ENCODE measurements at places on chromosomes 16 and 17. TPM values are rescaled to one million over a fixed set of nuclear protein-coding genes. Genes with fewer than 3 reads are reported as not detected.

The LPCAT2 gene
- total RNA-seq, result 19.7 TPM

The ACE gene
- total RNA-seq, result 1.9 TPM

- H3K4me1 ChIP-seq, result peaks cover 17% of the 10 kb centered on the region
- H3K27ac ChIP-seq, result no peak overlapping the region
- no peaks in the 10 kb centered on the region for H3K36me3 ChIP-seq
- H3K27me3 ChIP-seq, result no peaks in the 10 kb centered on the region
- DNase-seq, result no peak
Observed at GRCh38 chr17:37502009-37502936, 12.6 kb downstream of the DUSP14 start.

DNA sequence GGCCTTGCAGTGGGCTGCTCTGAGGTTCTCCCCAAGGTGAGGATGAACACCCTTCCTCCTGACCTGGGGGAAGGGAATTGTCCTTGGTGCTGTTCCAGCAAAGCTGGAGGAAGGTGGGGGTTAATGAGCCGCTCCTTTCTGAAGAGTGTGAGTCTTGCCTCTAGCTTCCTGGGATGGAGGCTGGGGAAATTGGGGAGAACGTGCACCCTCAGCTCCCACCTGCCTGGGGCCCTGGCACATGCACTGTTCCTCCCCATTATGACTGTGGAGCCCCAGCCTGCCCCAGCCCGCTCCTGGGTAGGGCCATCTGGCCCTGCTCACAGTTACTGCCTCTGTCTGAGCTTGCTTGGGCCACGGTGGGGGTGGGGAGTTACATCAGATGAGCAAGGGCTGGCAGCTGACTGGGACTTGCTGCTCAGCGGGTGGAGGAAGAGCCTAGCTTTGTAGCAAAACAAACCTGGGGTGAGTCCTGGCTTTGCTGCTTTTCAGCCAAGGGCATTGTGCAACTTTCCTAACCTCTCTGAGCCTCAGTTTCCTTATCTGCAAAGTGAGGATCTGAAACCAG lies 11.1 kb downstream of the TNS4 start:
- H3K4me3 ChIP-seq, result no peak overlapping the region
- DNase-seq, result peak; percentile 86
- H3K27me3 ChIP-seq, result no peaks in the 10 kb centered on the region
- peaks cover 21% of the 10 kb centered on the region for H3K36me3 ChIP-seq

The NFAT5 gene
- total RNA-seq, result 72.5 TPM

DNA sequence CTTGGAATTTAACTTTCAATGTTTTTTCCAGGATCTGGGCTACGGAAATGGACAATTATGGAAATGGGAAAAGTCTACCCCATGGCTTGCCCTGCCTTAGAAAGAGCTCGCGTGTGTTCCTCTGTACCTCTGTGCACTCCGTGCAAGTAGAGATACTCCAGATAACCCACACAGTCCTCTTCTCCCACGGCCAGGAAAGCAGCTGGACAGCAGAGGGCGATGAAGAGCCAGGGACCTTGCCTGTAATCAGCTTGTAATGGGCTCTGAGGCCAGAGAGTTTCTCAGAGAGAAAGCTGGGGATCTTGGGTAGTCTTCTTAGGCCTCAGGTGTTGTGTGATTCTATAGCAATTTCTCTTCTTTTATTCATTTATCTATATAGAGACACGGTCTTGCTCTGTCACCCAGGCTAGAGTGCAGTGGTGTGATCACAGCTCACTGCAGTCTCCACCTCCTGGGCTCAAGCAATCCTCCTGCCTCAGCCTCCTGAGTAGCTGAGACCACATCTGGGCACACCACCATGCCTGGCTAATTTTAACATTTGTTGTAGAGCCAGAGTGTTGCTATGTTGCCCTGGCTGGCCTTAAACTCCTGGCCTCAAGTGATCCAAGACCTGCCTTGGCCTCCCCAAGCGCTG lies 2.4 kb upstream of the SOCS7 start:
- peak; percentile 89 for DNase-seq
- H3K4me3 ChIP-seq, result no peak overlapping the region
- peaks cover 8% of the 10 kb centered on the region for H3K27me3 ChIP-seq
- peaks cover 19% of the 10 kb centered on the region for H3K4me1 ChIP-seq
- H3K27ac ChIP-seq, result no peak overlapping the region
- no peaks in the 10 kb centered on the region for H3K36me3 ChIP-seq

The RASL10B gene
- 1.7 TPM for total RNA-seq

- no peaks in the 10 kb centered on the region for H3K27me3 ChIP-seq
- H3K4me1 ChIP-seq, result peaks cover 9% of the 10 kb centered on the region
- no peak for DNase-seq
Observed at GRCh38 chr17:8726941-8727555, 17.6 kb downstream of the CCDC42 start.

GRCh38 chr17:48514477-48514876 lies 16.3 kb downstream of the HOXB1 start:
- H3K4me3 ChIP-seq, result no peak overlapping the region
- H3K4me1 ChIP-seq, result no peaks in the 10 kb centered on the region

GRCh38 chr17:39095309-39095686 lies 56.1 kb downstream of the PLXDC1 start:
- peaks cover 24% of the 10 kb centered on the region for H3K4me1 ChIP-seq
- no peaks in the 10 kb centered on the region for H3K27me3 ChIP-seq
- no peak overlapping the region for H3K27ac ChIP-seq
- no peak overlapping the region for H3K4me3 ChIP-seq
- no peaks in the 10 kb centered on the region for H3K36me3 ChIP-seq
- no peak for DNase-seq

The FOXN1 gene
- total RNA-seq, result 48.3 TPM

- H3K4me1 ChIP-seq, result peaks cover 4% of the 10 kb centered on the region
- H3K27ac ChIP-seq, result no peak overlapping the region
- no peaks in the 10 kb centered on the region for H3K27me3 ChIP-seq
- no peak overlapping the region for H3K4me3 ChIP-seq
- no peak for DNase-seq
Observed at GRCh38 chr16:54473226-54473993, 186.8 kb upstream of the IRX3 start.

DNA sequence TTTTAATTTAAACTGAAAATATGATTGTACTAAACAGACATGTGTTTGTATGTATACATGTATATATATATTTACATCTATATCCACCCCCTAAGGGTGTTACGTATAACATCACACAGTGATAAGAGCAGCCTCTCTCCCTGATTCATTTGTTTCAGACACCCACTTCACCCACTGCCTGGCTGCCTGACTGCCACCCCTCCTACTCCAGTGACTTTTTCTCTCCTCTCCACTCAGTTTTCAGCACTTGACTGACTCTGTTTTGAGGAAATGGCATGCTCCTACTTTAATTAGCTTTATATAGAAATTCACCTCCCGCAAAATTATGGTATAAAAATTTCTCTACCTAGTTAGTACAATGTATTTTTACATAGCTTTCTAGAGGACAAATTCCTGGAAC lies 20.0 kb downstream of the BFAR start:
- H3K4me1 ChIP-seq, result peaks cover 5% of the 10 kb centered on the region
- H3K27ac ChIP-seq, result no peak overlapping the region
- no peak overlapping the region for H3K4me3 ChIP-seq
- no peaks in the 10 kb centered on the region for H3K27me3 ChIP-seq

DNA sequence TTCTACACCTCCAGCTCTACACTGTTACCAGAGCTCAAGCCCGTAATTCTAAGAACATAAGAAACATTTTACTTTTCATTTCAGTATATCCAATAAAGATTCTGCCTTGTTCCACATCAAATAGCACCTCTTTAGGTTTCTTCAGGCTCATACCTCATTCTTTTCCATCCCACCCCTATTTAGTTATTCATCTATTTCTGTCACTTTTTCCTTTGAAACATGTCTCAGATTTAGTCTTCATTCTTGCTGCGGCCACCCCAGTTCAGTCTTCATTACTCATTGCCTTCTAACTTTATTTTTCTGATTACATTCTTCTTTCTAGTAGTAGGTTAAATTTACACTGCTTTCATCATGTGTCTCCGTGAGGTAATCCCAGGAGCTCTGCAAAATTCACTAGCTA lies 33.5 kb downstream of the PPM1E start:
- no peak overlapping the region for H3K27ac ChIP-seq
- no peaks in the 10 kb centered on the region for H3K36me3 ChIP-seq
- DNase-seq, result no peak
- H3K4me3 ChIP-seq, result no peak overlapping the region
- H3K4me1 ChIP-seq, result no peaks in the 10 kb centered on the region
- no peaks in the 10 kb centered on the region for H3K27me3 ChIP-seq

DNA sequence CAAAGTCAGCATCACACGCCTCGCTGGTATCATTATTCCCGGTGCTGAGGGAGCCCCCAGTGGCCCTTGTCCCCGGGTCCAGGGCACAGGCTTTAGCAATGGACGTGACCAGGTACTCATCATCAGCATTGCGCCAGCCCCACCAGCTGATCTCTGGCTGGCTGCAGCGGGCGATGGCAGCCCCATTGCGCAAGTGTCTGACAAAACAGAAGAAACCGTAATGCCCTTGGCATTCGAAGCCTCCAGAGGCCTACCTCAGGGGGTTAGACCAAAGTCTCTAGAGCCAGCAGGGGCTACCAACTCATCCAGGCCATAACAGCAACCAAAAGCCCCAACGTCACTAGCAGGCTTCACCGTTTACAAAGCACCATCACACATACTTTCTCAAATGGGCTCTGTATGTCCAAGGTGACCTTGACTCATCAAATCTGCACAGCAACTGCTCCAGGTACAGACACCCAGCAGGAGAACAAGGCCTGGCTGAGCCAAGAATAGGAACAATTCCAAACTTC lies 7.3 kb downstream of the MTMR4 start:
- H3K27ac ChIP-seq, result no peak overlapping the region
- DNase-seq, result no peak
- peaks cover 93% of the 10 kb centered on the region for H3K36me3 ChIP-seq
- no peaks in the 10 kb centered on the region for H3K27me3 ChIP-seq
- H3K4me3 ChIP-seq, result no peak overlapping the region

The CCDC40 gene
- 3.9 TPM for total RNA-seq

- DNase-seq, result no peak
- H3K27me3 ChIP-seq, result no peaks in the 10 kb centered on the region
- no peak overlapping the region for H3K27ac ChIP-seq
- peak overlapping the region; percentile 85 for H3K4me3 ChIP-seq
- H3K4me1 ChIP-seq, result peaks cover 23% of the 10 kb centered on the region
Observed at GRCh38 chr16:69386596-69386995, 789 bp upstream of the TERF2 start.
